Activated CD8-positive, alpha-beta memory T cell treated with anti-CD3 and anti-CD28 coated beads for 1 hour (primary cell): ENCODE measurements at places on chromosomes 4 and X.

DNA sequence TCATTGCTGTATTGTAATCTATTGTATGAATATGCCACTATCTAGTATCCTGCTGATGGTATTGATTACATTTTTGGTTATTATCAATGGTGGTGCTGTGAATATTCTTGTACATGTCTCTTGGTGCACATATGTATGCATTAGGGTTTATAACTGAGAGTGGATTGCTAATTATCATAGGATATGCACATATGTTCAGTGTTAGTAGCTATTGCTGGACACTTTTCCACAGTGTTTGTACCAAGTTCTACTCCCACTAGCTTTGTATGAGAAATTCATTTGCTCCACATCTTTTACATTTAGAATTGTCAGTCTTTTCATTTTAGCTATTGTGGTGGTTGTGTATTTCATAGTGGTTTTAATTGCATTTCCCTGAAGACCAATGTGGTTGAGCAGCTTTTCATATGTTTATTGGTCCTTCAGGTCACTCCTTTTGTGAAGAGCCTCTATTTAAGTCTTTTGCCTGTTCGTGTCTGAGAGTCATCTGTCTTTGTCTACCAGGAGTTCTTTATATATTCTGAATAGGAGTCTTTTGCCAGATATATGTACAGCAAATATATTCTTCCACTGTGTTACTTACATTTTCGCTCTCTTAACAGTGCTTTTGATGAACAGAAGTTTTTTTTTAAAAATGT, 87.1 kb downstream of the TBC1D19 start:
- DNase-seq = no peak

- DNase-seq = no peak
Measured at GRCh38 chr4:18593297-18594002, 571.9 kb upstream of the LCORL start.

- DNase-seq = no peak
Measured at GRCh38 chr4:133856731-133857355, 344.7 kb downstream of the PABPC4L start.

- no peak for DNase-seq
Measured at GRCh38 chr4:1493540-1494287, 87.5 kb upstream of the NKX1-1 start.

GRCh38 chrX:124651031-124651430, 304.7 kb downstream of the SH2D1A start:
- DNase-seq = no peak

GRCh38 chrX:42837101-42837726, 59.3 kb upstream of the PPP1R2C start:
- no peak for DNase-seq

GRCh38 chr4:14196131-14196530, 568.6 kb upstream of the BOD1L1 start:
- no peak for DNase-seq

GRCh38 chr4:184337907-184338306, 120.2 kb upstream of the ENPP6 start:
- no peak for DNase-seq

- DNase-seq = no peak
Measured at GRCh38 chrX:142040906-142041305, 137.2 kb downstream of the MAGEC1 start.

DNA sequence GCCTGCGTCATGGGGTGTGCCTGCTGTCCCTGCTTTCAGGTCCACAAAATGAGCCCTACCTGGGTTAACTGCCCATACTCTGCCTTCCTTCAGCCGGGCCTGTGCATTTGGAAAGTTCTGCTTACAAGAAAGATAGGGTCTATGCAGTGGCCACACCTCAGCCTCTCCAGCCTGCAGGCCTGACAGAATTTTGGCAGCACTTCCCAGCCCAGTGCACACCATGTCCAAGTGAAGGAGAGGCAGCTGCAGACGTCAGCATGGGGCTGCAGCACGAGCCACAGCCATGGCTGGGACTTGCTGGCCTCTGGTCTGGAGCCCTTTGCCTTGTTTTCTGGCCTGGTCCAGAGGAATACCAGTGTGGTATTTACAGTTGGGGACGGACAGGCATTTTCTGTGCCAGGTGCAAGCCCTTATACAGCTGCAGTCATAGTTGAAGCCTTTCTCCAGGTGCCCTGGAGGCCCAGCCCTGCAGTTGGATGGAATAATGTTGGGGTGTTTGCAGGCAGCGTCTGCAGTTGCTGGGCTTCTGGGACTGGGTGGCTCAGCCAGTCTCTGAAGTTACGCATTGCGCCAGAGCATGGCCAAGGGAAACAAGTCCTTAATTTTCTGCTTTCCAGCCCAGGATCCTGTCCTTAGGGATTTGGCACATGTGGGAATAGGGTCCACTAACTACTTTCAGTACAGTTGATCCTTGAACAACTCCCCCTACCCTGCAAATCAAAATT, 26.2 kb downstream of the JADE1 start:
- no peak for DNase-seq

DNA sequence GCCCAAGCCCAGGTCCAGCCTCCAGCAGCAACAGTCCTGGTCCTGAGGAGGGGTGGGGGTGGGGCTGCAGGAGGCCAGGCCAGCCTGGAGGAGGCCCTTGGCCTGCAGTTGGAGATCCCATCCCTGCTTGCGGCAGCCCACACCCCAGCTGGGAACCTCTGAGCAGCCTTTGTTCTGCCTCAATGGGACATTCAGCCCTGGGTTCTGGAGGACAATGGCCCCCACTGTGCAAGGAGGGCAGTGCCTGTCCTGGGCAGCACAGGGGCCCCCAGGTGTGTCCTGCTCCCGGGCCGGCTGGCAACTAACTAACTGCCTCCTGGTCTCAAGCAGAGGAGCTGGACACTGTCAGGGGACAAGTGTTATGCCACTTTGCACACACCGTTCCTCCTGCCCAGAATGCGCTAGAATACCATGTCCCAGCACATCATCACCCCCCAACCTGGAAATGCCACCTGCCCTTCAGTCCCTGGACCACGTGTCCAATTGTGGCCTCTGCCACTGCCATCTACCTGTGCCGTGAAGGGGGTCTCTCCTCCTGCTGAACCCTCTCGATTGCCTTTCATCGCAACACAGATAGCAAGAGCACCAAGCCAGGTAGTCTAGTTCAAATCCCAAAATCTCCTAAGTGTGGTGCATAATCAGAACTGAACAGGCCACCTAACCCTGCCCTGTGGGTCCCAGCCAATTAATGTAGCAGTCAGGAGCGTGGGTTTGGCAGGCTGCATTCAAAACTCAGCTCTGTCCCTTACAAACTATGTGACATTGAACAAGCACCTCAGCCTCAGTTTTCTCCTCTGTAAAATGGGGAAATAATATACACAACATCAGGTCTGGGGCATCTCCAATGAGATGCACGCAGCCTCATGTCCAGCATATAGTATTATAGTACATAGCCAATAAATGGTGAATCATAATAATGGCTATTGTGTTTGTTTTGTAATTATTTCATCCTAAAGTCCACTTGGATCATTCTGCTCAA, 8.8 kb downstream of the PPP2R2C start:
- DNase-seq = no peak

DNA sequence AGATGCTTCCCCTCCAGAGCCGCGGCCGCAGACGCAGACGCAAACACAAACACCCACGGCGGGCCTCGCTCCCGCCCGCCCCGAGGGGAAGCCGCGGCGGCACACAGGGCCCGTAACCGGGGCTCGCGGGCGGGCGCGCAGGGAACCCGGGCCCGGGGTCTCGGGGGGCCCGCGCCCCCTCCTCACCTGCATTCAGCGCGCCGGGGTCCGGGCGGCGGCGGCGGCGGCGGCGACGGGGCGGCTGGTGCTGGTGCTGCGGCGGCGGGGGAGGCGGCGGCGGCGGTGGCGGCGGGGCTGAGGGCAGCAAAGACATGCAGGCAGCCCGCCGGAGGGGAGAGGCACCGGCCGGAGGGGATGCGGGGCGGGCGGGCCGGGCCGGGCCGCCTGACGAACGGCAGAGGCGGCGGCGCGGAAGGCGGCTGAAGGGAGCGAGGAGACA, 255 bp upstream of the CNOT6L start:
- peak; percentile 58 for DNase-seq

- DNase-seq = no peak
Measured at GRCh38 chrX:54181202-54181953, 1.7 kb downstream of the FAM120C start.
